ENCODE measurements at places on chromosomes 7 and 10. TPM values are rescaled to one million over a fixed set of nuclear protein-coding genes. Genes with fewer than 3 reads are reported as not detected.

DNA sequence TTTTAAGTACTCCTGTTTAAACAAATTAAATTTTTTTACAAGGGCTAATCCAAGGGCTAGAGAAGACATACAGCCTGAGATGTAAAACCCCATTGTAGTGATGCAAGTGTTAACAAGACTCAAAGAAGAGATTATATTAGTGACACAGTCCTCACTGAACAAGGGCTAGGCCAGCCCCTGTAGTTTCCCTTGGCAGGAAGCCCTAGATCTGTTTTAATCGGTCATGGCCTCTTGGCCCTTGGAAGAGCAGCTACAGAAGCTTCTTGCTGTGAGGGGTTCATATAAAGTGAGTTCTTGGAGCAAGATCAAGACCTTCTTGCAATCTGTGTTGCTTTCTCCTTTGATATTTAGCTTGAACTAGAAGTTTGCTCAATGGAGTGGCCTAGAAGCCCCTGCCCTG, 1339.4 kb downstream of the XPNPEP1 start:
- DNase-seq = no peak
- H3K27me3 ChIP-seq = no peaks in the 10 kb centered on the region
- no peak overlapping the region for H3K4me3 ChIP-seq
- no peaks in the 10 kb centered on the region for H3K36me3 ChIP-seq

DNA sequence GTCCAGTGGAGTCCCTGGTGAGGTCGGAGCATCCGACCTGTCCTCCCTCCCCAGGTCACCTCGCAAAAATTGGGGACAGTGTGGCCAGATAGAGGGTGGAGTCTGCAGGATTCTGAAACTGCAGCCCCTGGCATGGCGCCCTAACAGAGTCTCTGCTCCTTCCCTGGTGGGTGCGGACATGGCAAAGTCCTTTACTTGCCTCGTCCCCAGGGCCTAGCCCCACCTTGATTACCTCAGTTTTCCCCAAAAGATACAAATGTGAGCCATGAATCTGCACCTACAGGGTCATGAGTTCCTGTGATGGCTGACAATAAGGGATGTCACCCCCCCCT, 47.7 kb downstream of the NPVF start:
- H3K36me3 ChIP-seq = no peaks in the 10 kb centered on the region
- H3K4me3 ChIP-seq = peak overlapping the region; percentile 17
- H3K27me3 ChIP-seq = no peaks in the 10 kb centered on the region
- peaks cover 3% of the 10 kb centered on the region for H3K4me1 ChIP-seq

CRYGN gene
- total RNA-seq = not detected

ITIH2 gene
- total RNA-seq = not detected
